Activated naive CD8-positive, alpha-beta T cell treated with anti-CD3 and anti-CD28 coated beads for 36 hours (primary cell): ENCODE measurements at places on chromosomes 13 and 19. TPM values are rescaled to one million over a fixed set of nuclear protein-coding genes. Genes with fewer than 3 reads are reported as not detected.

The NLRP5 gene
- not detected for total RNA-seq

The ZNF570 gene
- total RNA-seq = 4.8 TPM

- peaks cover 52% of the 10 kb centered on the region for H3K4me1 ChIP-seq
- H3K36me3 ChIP-seq = peaks cover 28% of the 10 kb centered on the region
- peak; percentile 66 for DNase-seq
- H3K4me3 ChIP-seq = peak overlapping the region; percentile 93
- H3K27ac ChIP-seq = peak overlapping the region; percentile 97
Observed at GRCh38 chr13:114130837-114131582, 1.4 kb downstream of the RASA3 start.

DNA sequence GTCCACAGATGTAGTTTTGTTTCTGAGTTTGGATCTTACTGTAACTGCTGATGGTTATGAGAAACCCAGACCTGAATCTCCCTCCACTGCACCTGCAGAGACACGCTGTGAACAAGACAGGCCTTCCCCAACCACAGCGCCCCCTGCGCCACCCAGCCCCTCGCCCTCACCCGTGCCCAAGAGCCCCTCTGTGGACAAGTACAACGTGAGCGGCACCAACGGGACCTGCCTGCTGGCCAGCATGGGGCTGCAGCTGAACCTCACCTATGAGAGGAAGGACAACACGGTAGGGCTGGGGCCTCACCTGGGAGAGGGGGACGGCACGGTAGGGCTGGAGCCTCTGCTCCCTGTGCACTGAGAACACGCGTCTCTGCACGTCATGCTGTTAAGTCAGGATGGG, 22.3 kb downstream of the LAMP1 start:
- H3K4me1 ChIP-seq = peaks cover 3% of the 10 kb centered on the region
- DNase-seq = no peak
- peaks cover 19% of the 10 kb centered on the region for H3K36me3 ChIP-seq
- no peak overlapping the region for H3K4me3 ChIP-seq
- no peaks in the 10 kb centered on the region for H3K27me3 ChIP-seq
- H3K27ac ChIP-seq = no peak overlapping the region
